ENCODE measurements at places on chromosomes 7 and 10.

DNA sequence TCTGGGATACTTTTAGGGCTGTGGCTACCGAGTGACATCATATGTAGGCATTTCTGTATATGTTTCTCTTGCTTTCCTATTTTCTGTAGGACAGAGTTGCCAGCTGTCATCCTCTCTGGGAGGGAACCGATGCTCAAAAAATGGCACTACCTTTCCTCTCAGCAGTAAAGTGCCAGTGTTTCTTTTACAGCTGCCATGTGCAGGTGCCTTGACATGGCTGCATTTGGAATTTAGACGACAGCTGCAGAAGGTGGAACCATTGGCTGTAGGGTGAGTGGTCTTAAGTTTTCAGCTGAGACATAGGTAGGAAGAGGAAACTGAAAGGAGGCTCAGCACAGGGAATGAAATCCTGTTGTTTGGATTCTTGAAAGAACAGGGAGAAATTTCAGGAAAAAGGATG, 20.2 kb upstream of the RPA3 start:
- H3K4me1 ChIP-seq = peaks cover 9% of the 10 kb centered on the region
- no peak overlapping the region for H3K4me3 ChIP-seq
- no peak overlapping the region for H3K27ac ChIP-seq
- no peaks in the 10 kb centered on the region for H3K27me3 ChIP-seq
- H3K36me3 ChIP-seq = peaks cover 3% of the 10 kb centered on the region

DNA sequence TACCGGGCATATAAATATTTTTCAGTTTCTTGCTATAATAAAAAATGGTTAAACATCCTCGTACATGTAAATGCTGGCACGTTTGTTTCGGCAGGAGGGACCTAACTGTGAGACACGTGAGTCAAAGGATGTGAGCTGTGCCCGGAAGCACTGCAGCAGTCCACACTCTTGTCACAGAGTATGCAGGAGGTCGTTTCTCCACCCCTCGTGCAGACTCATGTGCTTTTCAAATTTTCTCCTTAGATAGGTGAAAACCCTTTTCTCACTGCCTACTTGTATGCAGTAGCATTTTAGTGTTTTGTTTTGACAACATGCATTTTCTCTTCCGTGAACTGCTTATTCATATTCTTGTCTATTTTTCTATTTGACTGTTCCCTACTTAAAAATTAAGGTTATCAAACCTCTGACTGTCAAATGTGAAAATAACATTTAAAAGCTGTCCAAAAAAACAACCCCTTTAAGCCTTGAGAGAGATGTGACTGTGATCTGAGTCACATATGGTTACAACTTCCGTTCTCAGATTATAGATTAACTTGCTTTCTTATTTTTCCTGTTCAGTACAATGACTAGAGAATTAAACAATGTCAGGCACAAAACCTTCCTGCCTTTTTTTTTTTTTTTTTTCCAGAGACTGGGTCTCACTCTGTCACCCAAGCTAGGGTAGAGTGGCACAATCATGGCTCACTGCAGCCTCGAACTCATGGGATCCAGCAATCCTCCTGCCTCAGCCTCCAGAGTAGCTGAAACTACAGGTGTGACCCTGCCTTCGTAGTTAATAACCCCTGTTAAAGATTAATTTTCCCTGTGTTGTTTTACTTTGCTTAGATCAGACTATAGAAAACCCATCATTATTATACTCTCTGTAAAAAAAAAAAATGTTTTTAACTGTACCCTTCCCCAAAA, 45.1 kb downstream of the DPY19L1 start:
- H3K27me3 ChIP-seq = no peaks in the 10 kb centered on the region
- H3K27ac ChIP-seq = no peak overlapping the region
- peaks cover 7% of the 10 kb centered on the region for H3K4me1 ChIP-seq
- H3K4me3 ChIP-seq = no peak overlapping the region

- no peaks in the 10 kb centered on the region for H3K4me1 ChIP-seq
- no peaks in the 10 kb centered on the region for H3K36me3 ChIP-seq
- DNase-seq = no peak
- H3K27me3 ChIP-seq = peaks cover 4% of the 10 kb centered on the region
Measured at GRCh38 chr10:49150426-49150825, 16.6 kb upstream of the FAM170B start.

DNA sequence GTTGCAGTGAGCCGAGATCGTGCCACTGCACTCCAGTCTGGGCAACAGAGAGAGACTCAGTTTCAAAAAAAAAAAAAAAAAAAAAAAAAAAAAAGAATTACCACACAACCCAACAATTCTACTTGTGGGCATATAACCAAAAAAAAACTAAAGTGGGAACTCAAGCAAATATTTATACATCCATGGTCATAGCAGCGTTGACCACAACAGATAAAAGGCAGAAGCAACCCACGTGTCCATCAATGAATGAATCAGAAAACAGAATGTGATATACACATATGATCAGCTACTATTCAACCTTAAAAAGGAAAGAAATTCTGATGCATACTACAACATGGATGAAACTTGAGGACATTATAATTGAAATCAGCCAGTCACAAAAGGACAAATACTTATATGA, 179.3 kb upstream of the NEBL start:
- H3K27me3 ChIP-seq = peaks cover 7% of the 10 kb centered on the region
- no peaks in the 10 kb centered on the region for H3K4me1 ChIP-seq
- no peak for DNase-seq
- no peak overlapping the region for H3K27ac ChIP-seq
- H3K4me3 ChIP-seq = no peak overlapping the region
- no peaks in the 10 kb centered on the region for H3K36me3 ChIP-seq

GRCh38 chr10:71031026-71031425, 142.7 kb upstream of the PCBD1 start:
- no peaks in the 10 kb centered on the region for H3K4me1 ChIP-seq
- no peak for DNase-seq
- H3K36me3 ChIP-seq = no peaks in the 10 kb centered on the region
- H3K27me3 ChIP-seq = no peaks in the 10 kb centered on the region
- no peak overlapping the region for H3K27ac ChIP-seq

- H3K4me1 ChIP-seq = peaks cover 25% of the 10 kb centered on the region
- no peak overlapping the region for H3K27ac ChIP-seq
- no peak overlapping the region for H3K4me3 ChIP-seq
- no peak for DNase-seq
- no peaks in the 10 kb centered on the region for H3K36me3 ChIP-seq
Measured at GRCh38 chr7:36208426-36208825, 55.4 kb downstream of the EEPD1 start.

Measured in activated naive CD4-positive, alpha-beta T cell treated with anti-CD3 and anti-CD28 coated beads for 36 hours (primary cell).